A375 (cell line): ENCODE measurements at places on chromosomes 7 and 10. TPM values are rescaled to one million over a fixed set of nuclear protein-coding genes. Genes with fewer than 3 reads are reported as not detected.

AKR1E2 gene
- not detected in 2 replicates for total RNA-seq

ACTR1A gene
- total RNA-seq = 70.9 and 76.0 TPM in 2 replicates

WEE2 gene
- total RNA-seq = not detected in 2 replicates

INPP5A gene
- 17.0 and 17.2 TPM in 2 replicates for total RNA-seq

PRKAR2B gene
- 8.6 and 9.7 TPM in 2 replicates for total RNA-seq

MMP21 gene
- 0.19 TPM in 1 of 2 replicates, not detected in the other for total RNA-seq

MRM2 gene
- total RNA-seq = 42.9 and 48.8 TPM in 2 replicates

NEBL gene
- 2.2 and 7.8 TPM in 2 replicates for total RNA-seq

CTNNA3 gene
- not detected in 2 replicates for total RNA-seq

ZNF487 gene
- total RNA-seq = 1.5 and 4.9 TPM in 2 replicates

ICA1 gene
- total RNA-seq = 14.6 and 33.6 TPM in 2 replicates

CRPPA gene
- 0.64 and 1.5 TPM in 2 replicates for total RNA-seq

RAB19 gene
- total RNA-seq = not detected in 2 replicates

ZNF398 gene
- total RNA-seq = 6.6 and 9.0 TPM in 2 replicates

DYNC1I1 gene
- 0.94 and 3.7 TPM in 2 replicates for total RNA-seq

TAC1 gene
- 2.7 and 5.4 TPM in 2 replicates for total RNA-seq

FANK1 gene
- total RNA-seq = 0.85 and 2.8 TPM in 2 replicates

MAD1L1 gene
- total RNA-seq = 71.4 and 81.7 TPM in 2 replicates

DENND2A gene
- total RNA-seq = 6.4 and 8.3 TPM in 2 replicates

STX1A gene
- 66.5 and 72.9 TPM in 2 replicates for total RNA-seq

MYO1G gene
- 0.08 and 0.13 TPM in 2 replicates for total RNA-seq

ARHGAP12 gene
- total RNA-seq = 64.2 and 76.2 TPM in 2 replicates

C10orf105 gene
- total RNA-seq = not detected in 2 replicates

LFNG gene
- total RNA-seq = 2.8 and 4.9 TPM in 2 replicates

MMRN2 gene
- 4.1 and 6.3 TPM in 2 replicates for total RNA-seq

GPR26 gene
- total RNA-seq = not detected in 2 replicates

CPA2 gene
- total RNA-seq = 0.48 TPM in 1 of 2 replicates, not detected in the other

MOGAT3 gene
- total RNA-seq = not detected in 2 replicates

SSC4D gene
- total RNA-seq = 0.64 and 0.75 TPM in 2 replicates

NKX1-2 gene
- 0.08 and 0.11 TPM in 2 replicates for total RNA-seq

PIK3CG gene
- total RNA-seq = 0.30 TPM in 1 of 2 replicates, not detected in the other

DRGX gene
- not detected in 2 replicates for total RNA-seq

ACSL5 gene
- total RNA-seq = 1.4 and 2.0 TPM in 2 replicates

IL15RA gene
- 3.9 and 5.7 TPM in 2 replicates for total RNA-seq

TET1 gene
- 1.3 and 2.0 TPM in 2 replicates for total RNA-seq

ZNF853 gene
- total RNA-seq = 3.9 and 6.9 TPM in 2 replicates

MSS51 gene
- total RNA-seq = 0.69 and 0.94 TPM in 2 replicates

CYP3A5 gene
- total RNA-seq = 0.11 and 0.32 TPM in 2 replicates

PNLIPRP2 gene
- total RNA-seq = not detected in 2 replicates

MAP3K8 gene
- 0.23 and 0.27 TPM in 2 replicates for total RNA-seq

HIBADH gene
- total RNA-seq = 63.4 and 74.3 TPM in 2 replicates

LIPK gene
- total RNA-seq = not detected in 2 replicates

ANKRD61 gene
- 0.19 TPM in 1 of 2 replicates, not detected in the other for total RNA-seq

STAG3 gene
- total RNA-seq = 0.45 and 1.2 TPM in 2 replicates

TSPAN33 gene
- total RNA-seq = 3.7 and 4.0 TPM in 2 replicates

DDX56 gene
- total RNA-seq = 108 and 140 TPM in 2 replicates

AKR1B15 gene
- not detected in 2 replicates for total RNA-seq
